ENCODE measurements at places on chromosomes 2 and 18.

GRCh38 chr18:77068321-77069312, 64.0 kb downstream of the MBP start:
- DNase-seq, result peak; percentile 18

- DNase-seq, result no peak
Measured at GRCh38 chr2:59761966-59762365, 791.5 kb downstream of the BCL11A start.

DNA sequence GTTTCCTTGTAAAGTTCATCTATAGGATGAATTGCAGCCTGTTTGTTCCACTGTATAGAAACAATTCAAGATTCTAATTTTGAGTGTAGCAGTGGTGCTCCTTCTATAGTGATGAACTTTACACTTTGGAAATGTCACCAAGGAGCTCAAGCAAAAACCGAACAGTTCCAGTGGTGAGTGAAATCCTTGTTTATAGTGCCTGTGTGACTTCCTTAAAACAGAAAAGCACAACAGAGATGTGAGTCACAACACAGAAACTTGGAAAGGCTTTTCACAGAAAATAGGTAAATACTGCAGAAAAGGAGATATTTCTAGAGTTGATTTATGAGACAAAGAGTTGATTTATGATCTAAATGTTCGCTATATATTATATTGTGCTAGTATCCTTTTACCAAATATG, 482.0 kb downstream of the PTPRM start:
- no peak for DNase-seq

DNA sequence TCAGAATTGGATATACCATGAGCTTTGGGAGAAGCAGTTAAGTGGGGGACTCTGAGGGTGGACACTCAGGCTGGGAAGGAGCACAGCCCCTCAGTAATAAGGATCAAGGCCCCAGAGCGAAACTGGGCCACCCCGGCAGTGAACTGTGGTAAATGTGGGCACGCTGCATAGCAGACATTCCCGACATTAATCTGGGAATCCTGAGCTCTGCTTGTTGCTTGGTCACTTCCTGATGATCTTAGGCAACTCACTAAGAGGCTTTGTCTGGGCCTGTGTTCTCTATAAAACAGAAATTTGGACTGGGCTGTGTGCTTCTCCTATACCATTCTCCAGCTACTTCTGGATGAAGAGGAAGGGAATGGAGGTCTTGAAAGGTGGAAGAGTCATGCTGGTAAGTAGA, 4.8 kb downstream of the TGFBRAP1 start:
- no peak for DNase-seq

DNA sequence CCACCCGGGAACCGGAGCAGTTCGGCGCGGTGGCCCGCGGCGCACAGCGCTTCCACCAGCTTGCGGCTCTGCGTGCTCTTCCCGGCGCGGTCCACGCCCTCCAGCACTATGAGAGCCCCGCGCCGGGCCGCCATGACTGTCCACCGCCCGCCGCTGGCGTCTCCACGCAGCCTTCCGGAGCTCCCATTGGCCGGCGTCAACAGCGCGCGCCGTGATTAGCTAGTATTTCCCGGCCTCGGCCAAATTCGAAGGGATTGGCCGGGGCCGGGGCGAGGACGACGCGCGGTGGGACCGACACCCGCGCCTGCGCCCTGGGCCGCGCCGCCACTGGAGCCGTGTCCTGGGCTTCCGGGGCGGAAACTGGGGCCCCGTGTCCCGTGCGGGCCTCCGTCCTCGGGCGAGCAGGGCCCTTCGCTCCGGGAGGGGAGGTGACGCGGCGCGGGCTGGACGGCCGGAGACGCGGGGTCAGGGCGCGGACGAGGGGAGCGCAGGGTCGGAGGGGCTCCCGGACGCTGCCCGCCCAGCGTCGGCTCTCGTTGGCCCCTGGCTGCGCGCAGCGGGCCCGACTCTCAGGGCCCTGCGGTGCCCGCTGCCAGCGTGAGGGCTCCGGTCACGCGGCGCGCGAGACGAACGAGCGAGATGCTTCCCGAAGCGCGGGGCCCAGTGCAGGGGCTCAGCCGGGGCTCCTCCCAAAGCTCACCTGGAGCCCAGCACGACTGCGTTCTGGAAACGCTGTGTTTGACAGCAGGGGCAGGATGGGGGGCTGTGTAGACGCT, at the start of gene DTYMK:
Gene DTYMK, minus strand, starts transcription at position 166 of the 776 bp plus-strand sequence. Its CDS starts 32 bp downstream, at position 134.
- DNase-seq, result peak; percentile 90

DNA sequence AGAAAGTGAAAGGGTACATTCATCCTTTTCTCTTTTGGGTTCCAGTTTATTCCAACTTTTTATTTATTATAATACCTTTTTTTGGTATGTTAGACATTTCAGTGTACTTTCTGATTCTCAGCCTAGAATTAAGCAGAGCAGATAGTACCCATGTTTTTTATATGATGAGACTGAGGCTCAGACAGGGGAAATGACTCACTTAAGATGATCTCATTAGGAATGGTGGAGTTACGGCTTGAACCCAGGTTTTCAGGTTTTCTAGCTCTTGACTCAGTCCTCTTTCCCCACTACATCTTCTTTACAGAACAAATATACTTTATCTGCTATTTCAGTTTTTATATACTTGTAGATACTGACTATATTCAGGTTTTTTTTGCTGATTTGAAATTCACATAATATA, 51.7 kb upstream of the OTX1 start:
- DNase-seq, result no peak

GRCh38 chr18:74331404-74331803, 15.8 kb downstream of the C18orf63 start:
- DNase-seq, result no peak

- no peak for DNase-seq
Measured at GRCh38 chr2:135650721-135651120, 90.9 kb upstream of the UBXN4 start.

DNA sequence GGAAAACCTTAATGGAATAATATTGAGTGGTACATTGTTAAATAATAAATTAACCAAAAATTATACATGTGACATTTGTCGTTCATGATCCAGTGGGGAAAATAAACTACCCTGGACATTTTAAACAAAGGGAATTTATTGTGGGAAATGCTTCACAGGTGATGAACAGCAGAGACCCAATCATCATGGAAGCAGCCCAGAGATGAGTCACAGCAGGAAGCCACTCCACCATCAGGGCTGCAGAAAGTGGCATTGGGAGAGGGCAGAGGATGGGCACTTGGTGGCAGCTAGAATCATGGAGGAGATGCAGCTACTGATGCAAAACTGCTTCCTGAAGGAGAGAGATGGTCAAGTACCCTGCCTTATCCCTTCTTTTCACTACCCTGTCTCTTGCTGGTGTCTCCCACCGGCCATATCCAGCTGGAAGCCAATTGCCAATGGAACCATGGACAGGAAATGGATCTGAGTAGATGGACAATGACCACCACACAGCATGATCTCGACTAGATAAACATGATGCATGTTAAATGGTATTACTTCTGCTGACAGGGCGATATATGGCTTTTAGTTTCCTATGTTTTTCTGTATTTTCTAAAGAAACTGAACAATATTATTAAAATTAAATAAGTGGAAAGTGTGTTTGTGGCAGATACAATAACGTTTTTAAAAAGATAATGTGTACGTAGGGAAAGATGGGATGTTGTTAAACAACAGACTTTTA, 139.8 kb downstream of the RPIA start:
- no peak for DNase-seq

- no peak for DNase-seq
Measured at GRCh38 chr2:107721178-107721577, 105.5 kb upstream of the RGPD4 start.

DNA sequence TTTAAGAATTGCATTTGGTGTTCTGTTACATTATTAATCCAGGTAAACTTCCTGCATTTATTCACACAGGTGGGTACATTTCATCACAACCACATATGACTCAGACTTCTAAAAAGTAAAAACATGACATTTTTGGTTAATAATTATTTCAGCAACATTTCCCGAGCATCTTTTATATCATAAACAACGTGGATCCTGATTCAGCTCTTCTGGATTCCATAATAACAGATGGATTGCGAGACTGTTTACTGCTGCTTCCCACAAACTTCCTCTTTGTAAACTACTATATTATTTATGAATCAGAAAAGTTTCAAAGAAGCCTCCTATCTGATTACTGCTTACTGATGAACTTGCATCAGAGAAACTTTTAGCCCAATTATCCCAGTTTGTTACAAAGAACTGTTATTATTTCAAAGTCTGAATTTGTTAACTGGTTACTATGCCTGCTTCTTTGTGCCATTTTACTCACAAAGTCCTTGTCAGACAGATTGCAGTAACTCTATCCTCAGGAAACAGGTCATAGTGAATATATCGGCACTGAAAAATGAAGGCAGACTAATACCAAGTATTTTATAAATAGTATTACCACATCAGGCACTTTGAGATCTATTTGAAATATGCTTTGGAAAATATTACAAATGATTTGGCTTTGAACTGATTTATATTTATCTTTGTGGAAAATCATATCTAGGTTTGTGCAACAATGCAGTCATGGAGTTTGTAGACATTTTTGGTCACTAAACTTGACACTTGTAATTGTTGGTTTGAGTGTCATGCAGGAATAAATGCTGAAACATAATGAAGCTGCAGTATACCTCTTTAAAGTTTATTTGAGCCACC, 511.6 kb downstream of the PLCL1 start:
- DNase-seq, result no peak

DNA sequence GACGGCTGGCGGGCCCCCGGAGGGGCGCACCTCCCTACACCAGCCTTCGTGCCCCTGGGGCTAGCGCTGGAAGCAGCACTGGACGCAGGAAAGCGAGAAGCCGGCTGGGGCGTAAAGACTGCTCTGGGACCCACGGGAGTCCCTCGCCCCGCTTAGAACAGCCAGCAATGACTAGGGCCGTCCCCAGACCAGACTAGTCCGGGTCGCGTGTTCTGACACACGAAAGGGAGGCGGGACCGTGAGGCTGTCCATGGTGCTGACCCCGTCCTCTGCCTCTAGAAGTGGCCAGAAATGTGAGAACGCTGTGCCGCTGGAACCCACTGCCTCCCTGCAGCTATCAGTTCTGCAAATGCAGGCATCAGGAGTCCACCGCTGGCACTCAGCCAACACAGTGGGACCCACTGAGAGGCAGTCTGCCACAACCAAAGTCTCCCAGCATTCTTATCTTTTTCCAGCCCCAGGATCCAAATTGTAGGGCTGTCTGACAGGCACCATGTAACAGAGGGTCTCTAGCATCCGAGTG, at the start of gene UCN:
Gene UCN, minus strand, starts transcription at position 87 of the 523 bp plus-strand sequence. CDS start 550 bp downstream, outside the sequence.
- no peak for DNase-seq

GRCh38 chr18:69401972-69402532, 1.4 kb downstream of the DOK6 start:
- no peak for DNase-seq

DNA sequence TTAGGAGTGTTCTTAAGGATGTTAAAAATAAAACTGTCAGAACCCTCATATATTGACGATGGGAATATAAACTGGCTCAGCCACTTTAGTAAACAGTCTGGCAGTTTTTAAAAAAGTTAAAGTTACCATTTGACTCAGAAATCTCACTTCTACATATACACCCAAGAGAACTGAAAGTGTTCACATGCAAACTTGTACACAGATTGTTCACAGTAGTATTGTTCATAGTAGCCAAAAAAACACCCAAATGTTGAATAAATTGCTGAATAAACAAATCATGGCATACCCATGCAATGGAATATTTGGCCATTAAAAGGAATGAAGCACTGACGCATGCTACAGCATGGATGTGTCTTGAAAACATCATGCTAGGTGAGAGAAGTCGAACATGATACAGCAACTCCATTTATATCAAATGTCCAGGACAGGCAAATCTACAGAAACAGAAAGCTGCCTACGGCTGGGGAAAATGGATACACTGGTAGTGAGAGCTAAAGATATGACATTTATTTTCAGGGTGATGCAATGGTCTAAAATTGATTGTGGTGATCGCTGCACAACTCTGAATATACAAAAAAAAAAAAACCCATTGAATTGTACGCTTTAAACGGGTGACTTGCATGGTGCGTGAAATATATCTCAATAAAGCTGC, 10.1 kb downstream of the RPL31 start:
- DNase-seq, result no peak

- DNase-seq, result no peak
Measured at GRCh38 chr2:104901037-104901881, 47.3 kb downstream of the POU3F3 start.

- DNase-seq, result no peak
Measured at GRCh38 chr2:9800639-9800974, 42.7 kb upstream of the TAF1B start.

GRCh38 chr2:179524809-179525339, 260.2 kb upstream of the SESTD1 start:
- no peak for DNase-seq

GRCh38 chr2:127606625-127607398, 39.1 kb upstream of the GPR17 start:
- no peak for DNase-seq

DNA sequence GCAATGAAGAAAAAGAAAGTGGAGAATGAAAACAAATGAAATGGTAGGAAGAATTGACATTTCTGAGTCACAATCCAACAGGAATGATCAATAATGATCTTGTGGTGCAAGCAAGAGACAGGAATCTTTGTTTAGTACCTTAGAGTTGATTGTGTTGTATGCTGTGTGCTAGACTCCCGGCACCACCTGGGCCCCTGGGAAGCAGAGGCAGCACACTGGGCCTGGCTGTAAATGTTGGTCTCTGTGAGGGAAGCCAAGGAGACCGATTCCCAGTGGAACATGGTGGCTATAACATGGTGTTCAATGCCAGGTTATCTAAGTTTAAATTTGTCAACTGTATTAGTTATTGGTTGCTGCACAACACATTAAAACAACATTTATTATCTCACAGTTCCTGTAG, 9.8 kb upstream of the CWC22 start:
- DNase-seq, result no peak

- DNase-seq, result no peak
Measured at GRCh38 chr2:110101901-110102803, 13.5 kb downstream of the MALL start.

GRCh38 chr2:148989882-148990493, 48.5 kb upstream of the LYPD6B start:
- peak; percentile 38 for DNase-seq

DNA sequence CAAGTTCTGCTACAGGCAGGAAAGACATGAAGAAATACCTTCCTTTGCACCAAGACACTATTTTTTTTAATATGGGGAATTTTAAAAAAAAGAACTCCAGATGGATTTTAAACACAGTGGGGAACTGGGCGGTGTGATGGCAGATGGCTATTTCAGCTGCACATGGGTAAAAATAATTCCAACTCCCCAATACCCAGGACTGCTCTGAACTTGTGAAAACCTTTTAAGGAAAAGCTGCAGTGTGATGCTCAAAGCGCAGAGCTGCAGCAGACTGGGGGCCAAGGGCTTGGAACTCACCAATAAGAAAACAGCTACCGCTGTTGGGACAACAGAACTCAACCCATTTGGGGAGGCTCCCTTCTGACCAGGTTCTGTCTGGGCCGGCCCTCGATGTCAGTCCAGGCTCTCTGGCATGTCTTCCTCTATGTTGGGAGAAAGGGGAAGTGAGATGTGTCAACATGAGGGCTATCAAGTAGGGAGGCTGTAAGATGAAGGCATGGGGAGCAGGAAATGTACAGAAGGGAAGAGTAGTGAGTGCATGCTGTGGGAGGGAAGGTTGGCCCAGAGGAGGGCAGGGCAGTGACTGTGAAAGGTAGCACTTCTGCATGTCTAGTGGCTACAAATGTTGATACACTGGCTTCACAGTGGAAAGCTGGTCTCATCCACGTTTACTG, 64.0 kb upstream of the SLC14A2 start:
- DNase-seq, result no peak

GRCh38 chr18:33010149-33010548, 237.3 kb upstream of the KLHL14 start:
- DNase-seq, result no peak
